Activated T-helper 2 cell treated with anti-CD3 and anti-CD28 coated beads, Interferon-gamma antibody, Interleukin-2, Interleukin-4, amounts not matched to agents 10 μg/mL and 5 μg/mL and 100 μg/mL, durations not matched to agents 14 hours and 24 hours and 36 hours (primary cell): ENCODE measurements at places on chromosomes 11 and 22. TPM values are rescaled to one million over a fixed set of nuclear protein-coding genes. Genes with fewer than 3 reads are reported as not detected.
A peak's percentile ranks its signal among the peaks of the same experiment; 100 is the strongest.

- no peaks in the 10 kb centered on the region for H3K36me3 ChIP-seq
- peaks cover 30% of the 10 kb centered on the region for H3K4me1 ChIP-seq
- H3K27me3 ChIP-seq, result no peaks in the 10 kb centered on the region
- H3K4me3 ChIP-seq, result peak overlapping the region; percentile 82
- DNase-seq, result no peak
These were observed 4.3 kb downstream of the SMTN start for GRCh38 chr22:31085493-31085824.

- H3K4me1 ChIP-seq, result no peaks in the 10 kb centered on the region
- no peak overlapping the region for H3K27ac ChIP-seq
- H3K27me3 ChIP-seq, result peaks cover 8% of the 10 kb centered on the region
- H3K4me3 ChIP-seq, result no peak overlapping the region
- H3K36me3 ChIP-seq, result no peaks in the 10 kb centered on the region
These were observed 13.0 kb upstream of the GNAZ start for GRCh38 chr22:23057331-23057730.

Gene UPK3A
- not detected in 2 replicates for total RNA-seq

- peak overlapping the region; percentile 95 for H3K4me3 ChIP-seq
- DNase-seq, result no peak
- peaks cover 26% of the 10 kb centered on the region for H3K36me3 ChIP-seq
- H3K4me1 ChIP-seq, result peaks cover 30% of the 10 kb centered on the region
- H3K27ac ChIP-seq, result peak overlapping the region; percentile 96
These were observed 733 bp downstream of the TRIM5 start for GRCh38 chr11:5684036-5684645.

- no peak overlapping the region for H3K4me3 ChIP-seq
- no peaks in the 10 kb centered on the region for H3K4me1 ChIP-seq
- H3K36me3 ChIP-seq, result no peaks in the 10 kb centered on the region
- no peak for DNase-seq
These were observed 837.7 kb upstream of the CNTN5 start for GRCh38 chr11:98183034-98183433.
